Kidney tubule cell (primary cell): ENCODE measurements at places on chromosomes 11 and 22.
A peak's percentile ranks its signal among the peaks of the same experiment; 100 is the strongest.

DNA sequence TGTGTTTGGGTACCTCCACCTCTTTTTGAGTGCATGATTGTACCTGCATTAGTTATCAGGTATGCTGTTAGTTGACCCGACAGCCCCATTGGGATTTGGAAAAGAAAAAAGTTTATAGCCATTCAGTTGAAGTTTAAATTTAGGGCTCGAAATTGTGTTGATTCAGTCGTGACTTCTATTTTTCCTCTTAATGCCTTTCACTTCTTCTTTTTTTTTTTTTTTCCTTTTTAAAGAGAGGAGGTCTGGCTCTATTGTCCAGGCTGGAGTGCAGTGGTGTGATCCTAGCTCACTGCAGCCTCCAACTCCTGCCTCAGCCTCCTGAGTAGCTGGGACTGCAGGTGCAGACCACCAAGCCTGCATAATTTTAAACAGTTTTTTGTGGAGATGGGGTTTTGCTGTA, 2.3 kb downstream of the STT3A start:
- DNase-seq: no peak

GRCh38 chr11:34199525-34199924, 94.1 kb downstream of the NAT10 start:
- DNase-seq: no peak

GRCh38 chr11:70486026-70486415, 87.7 kb downstream of the CTTN start:
- DNase-seq: no peak

- no peak for DNase-seq
Measured at GRCh38 chr11:81725701-81726100, 1008.0 kb downstream of the FAM181B start.

GRCh38 chr11:134468796-134469195, 56.8 kb upstream of the B3GAT1 start:
- DNase-seq: no peak

DNA sequence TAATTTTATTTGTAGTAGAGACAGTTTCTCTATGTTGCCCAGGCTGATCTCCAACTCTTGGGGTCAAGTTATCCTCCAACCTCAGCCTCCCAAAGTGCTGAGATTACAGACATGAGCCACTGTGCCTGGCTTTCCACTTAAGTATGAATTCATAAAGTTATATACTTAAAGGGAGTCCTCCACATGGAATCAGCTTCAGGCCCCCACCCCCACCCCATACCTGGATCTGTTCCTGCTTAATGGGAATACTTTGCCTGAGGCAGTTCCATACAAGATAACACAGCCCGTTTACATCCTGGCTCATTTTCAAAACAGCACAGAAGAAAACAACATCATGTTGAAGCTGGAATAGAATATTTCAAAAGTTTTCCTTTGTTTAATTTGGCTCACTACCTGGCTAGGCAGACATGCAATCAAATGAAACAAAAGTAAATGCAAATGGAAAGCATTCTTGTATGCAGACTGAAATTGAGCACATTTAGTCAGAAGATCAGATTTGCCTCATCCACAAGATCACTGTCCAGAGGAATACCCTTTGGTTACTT, 82.4 kb downstream of the FAT3 start:
- no peak for DNase-seq

DNA sequence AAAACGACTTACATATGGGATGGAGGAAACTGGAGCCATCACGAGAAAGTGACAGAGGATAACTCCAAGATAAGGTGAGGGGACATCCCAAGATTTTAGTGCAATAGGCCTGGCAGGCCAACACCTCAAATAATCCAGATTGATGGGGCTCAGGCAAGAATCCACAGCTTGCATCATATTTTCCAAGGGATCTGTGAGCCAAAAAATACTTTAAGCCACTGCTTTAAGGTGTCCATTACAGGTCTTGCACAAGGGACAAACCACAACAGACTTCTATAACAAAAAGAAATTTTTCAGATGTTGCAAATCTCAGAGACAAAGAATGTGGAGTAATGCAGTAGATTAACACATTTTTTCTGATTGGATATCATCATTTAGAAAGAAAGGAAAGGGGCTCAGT, 45.6 kb downstream of the DENND5A start:
- DNase-seq: no peak

GRCh38 chr11:43035086-43035485, 276.7 kb upstream of the API5 start:
- DNase-seq: peak; percentile 50

- DNase-seq: no peak
Measured at GRCh38 chr11:109132539-109132938, 289.5 kb upstream of the C11orf87 start.

DNA sequence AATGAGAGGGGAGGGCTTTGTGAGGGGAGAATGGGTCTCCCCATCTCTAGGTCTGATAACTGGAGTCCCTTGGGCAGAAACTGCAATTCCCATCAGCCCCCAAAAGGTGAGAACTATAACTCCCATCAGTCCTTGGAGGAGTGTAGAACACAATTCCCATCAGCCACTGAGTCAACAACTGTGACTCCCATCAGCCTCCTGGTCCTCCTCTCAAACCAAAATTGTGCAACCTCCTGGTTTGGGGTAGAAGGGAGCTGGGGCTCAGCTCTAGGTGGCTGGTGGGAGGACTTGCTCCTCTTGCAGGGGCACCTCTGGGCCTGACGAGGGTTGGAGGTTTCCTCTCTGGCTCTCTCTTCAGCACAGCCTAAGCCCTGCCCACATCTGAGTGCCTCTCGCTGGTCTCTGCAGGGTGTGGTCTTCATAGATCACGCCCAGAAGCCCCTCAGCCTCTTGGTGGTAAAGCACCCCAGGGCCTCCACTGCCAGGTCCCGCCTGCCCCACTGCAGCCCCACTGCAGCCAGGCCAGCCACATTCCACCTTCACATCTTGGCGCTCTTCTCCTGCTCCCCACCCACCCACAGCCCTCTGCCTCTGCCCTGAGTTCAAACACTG, 18.5 kb downstream of the SLC22A12 start:
- DNase-seq: no peak

- DNase-seq: no peak
Measured at GRCh38 chr11:71282581-71283351, 30.4 kb upstream of the SHANK2 start.
